ENCODE measurements at places on chromosomes 11 and 22. TPM values are rescaled to one million over a fixed set of nuclear protein-coding genes. Genes with fewer than 3 reads are reported as not detected.

DNA sequence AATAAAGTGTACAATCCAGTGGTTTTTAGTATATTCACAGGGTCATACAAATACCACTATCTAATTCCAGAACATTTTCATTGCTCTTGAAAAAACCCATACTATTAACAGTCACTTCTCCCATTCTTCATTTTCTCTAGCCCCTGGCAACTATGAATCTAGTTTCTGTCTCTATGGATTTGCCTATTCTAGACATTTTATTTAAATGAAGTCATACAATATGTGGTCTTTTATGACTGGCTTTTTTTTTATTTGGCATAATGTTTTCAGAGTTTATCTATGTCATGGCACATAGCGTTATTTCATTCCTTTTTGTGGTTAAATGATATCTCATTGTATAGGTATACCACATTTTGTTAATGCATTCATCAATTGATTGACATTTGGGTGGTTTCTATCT lies 59.4 kb downstream of the KDM2A start:
- H3K4me1 ChIP-seq: peaks cover 5% of the 10 kb centered on the region
- no peak overlapping the region for H3K27ac ChIP-seq
- no peaks in the 10 kb centered on the region for H3K27me3 ChIP-seq
- no peak overlapping the region for H3K4me3 ChIP-seq
- DNase-seq: no peak
- peaks cover 34% of the 10 kb centered on the region for H3K36me3 ChIP-seq

DNA sequence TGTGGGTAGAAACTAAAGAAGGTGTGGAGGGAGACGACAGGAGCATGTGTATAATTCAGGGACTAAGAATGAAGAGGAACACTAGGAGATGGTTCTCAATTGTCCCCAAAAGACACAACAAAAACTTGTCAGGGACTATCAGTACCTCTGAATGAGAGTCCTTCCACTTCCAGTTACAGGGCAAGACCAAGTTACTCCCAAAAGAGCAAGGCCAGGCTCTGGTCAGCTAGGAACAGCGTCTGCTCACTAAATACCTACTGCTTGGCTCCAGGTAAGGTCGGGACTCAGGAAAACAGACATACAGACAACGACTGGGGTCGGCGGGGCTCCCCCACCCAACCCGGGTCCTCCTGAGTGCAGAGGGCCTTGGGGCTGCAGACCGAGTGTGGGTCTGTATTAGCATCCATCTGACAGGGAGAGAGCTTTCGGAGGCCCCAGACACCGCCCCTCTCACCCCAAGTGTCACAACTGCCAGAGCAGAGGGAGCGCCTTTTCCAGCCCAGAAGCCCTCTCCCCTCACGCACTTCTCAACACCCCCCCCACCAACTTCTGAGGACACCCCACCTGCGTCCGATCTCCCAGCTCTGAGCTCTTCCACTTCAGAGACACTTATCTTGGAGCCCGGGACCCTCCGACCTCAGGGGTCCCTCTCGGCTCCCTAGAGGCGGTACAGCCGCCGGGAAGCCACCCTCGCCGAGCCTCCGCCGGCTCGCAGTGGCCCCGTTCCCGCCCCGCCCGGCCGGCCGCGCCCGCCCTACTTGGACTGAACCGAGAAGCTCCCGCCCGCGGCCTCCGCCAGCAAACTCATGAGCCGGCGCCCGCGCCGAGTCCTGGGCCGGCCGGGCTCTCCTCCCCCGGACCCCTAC lies 522 bp downstream of the RHOG start:
- peak overlapping the region; percentile 92 for H3K4me3 ChIP-seq
- H3K27ac ChIP-seq: peak overlapping the region; percentile 92
- peaks cover 44% of the 10 kb centered on the region for H3K36me3 ChIP-seq
- peak; percentile 51 for DNase-seq

The BTG4 gene
- not detected for total RNA-seq

DNA sequence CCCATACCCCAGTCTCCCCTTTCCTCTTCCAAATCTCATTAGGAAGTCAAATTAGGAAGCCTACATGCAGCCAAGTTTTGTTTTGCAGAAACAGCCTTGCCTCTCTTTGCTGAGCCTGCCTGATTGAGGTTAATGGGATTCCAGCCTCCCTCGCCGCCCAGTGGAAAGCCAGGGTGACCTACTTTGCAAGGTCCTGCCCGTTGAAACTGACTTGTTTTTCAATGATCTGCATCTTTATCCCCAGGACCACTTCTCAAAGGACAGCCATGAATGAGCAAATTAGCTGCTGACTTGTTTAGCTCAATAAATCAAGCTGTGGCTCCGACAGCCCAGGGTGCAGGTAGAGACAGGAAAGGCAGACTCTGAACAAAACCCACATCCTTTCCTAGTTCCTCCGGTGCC lies 110.4 kb downstream of the RRAS2 start:
- H3K27ac ChIP-seq: no peak overlapping the region
- no peaks in the 10 kb centered on the region for H3K36me3 ChIP-seq
- DNase-seq: peak; percentile 58
- peak overlapping the region; percentile 45 for H3K4me3 ChIP-seq

Measured in activated CD8-positive, alpha-beta T cell treated with anti-CD3 and anti-CD28 coated beads, Interleukin-2, amount 10 ng/mL, durations not matched to agents 7 days and 5 days (primary cell).